GM18507 (cell line): ENCODE measurements at places on chromosomes 5 and 9.

DNA sequence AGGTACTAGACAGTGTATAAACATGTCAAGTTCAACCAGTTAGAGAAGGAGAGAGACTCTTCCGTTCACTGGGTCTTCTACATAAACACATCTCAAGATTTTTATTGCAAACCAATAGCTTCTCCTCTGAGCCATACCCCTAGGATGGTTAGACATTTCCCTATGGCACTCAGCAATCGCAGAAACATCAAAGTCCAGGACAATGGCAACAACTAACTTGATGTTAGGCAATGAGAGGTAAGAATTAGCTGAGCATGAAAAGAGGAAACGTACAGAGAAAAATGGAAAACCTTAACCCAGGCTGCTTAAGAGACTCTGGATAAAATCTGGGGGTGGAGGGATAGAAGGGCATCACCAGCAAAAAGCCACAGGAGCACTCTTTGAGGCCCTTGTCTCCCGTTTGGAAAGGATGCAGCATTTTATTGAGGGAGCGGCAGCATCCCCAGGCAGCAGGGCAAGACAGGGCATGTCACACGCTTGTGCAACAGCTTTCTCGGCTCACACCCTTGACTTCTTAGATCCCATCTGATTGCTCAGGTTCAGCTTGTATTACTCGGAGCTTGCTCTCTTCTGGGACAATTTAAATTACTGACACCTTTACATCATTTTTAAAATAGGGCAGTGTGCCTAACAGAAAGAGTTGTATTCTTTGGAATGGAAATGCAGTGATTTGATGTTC is 8.6 kb upstream of the PSAT1 start:
- no peak for DNase-seq

- no peak for DNase-seq
Measured at GRCh38 chr5:142544946-142545649, 140.8 kb downstream of the FGF1 start.

GRCh38 chr9:82353631-82354278 is 365.2 kb downstream of the SPATA31D1 start:
- no peak for DNase-seq

GRCh38 chr5:18068826-18069225 is 434.6 kb downstream of the TAF11L14 start:
- no peak for DNase-seq

- no peak for DNase-seq
Measured at GRCh38 chr5:167511-167910, 23.8 kb upstream of the LRRC14B start.

GRCh38 chr9:26220367-26220766 is 542.1 kb upstream of the TUSC1 start:
- no peak for DNase-seq

DNA sequence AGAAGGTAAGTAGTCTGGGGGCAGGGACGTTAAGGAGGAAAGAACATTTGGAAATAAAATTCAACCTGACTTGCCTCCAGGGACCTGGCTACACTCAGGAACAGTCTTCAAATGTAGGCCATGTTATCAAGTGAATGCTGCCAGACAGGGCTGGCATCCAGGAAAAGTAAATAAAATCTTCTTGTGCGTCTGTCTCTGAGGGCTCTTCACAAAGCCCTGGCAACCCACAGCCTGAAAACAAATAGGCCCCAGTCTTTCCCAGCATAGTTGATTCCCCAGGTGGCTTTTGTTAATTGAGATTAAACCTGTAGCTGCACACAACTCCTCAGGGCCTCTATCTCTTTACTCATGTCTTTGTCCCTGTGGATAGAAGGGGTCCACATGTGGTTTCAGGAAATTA is 55.4 kb downstream of the STK32A start:
- no peak for DNase-seq

DNA sequence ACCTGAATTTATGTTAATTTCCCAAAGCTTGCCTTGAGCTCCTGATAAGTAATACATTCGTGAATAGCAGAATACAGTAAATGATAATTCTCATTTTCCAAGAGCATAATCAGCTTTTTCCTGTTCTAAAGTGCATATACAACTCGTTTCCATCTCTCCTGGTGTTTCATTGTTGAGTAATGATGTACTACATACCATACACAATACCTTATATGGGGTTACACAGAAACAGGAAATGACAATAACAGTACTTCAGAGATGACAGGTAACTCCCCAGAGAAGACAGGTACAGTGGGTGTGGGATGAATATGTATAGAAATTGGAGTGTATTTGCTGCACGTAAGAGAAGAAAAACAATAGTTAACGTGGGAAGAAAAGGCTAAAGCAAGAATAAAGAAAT is 287.1 kb downstream of the TENT4A start:
- no peak for DNase-seq

- DNase-seq = no peak
Measured at GRCh38 chr9:91677822-91678436, 254.3 kb upstream of the NFIL3 start.

GRCh38 chr5:153400931-153401330 is 89.5 kb upstream of the GRIA1 start:
- DNase-seq = no peak

GRCh38 chr5:40904205-40904993 is 4.9 kb upstream of the C7 start:
- peak; percentile 15 for DNase-seq

DNA sequence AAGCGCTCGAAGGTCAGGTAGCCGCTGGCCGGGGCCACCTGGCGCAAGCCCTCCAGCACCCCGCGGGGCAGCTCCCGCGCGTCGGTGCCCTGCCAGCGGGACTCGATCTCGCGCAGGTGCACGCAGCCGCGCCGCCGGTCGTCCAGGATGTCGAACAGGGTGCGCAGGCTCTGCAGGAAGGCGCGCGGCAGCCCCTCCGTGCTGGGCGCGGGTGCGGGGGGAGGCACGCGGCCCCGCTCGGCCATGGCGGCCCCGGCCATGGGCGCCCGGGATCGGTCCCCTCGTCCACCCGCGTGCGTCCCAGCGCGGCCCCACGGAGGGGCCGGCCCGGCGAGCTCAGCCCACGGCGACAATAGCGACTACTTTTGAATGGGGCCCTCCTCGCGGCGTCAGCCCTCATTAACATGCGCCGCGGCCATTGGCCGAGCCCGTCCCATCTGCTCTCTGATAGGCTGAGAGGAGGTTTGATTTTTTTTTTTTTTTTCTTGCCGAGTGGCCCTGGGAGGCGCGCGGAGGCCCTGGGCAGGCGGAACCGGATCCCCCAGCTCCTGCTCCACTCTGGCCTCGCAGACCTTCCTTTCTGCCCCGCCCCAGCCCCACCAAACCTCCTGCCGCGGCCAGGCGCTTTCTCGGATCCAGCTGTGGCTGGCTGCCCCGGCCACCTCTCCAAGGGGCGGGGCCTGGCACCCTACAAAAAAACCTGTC is at the start of gene SAPCD2:
TSS of gene SAPCD2 (minus strand) at position 357 of the 705 bp plus-strand sequence. CDS start at position 260, 97 bp downstream.
- DNase-seq = peak; percentile 82

DNA sequence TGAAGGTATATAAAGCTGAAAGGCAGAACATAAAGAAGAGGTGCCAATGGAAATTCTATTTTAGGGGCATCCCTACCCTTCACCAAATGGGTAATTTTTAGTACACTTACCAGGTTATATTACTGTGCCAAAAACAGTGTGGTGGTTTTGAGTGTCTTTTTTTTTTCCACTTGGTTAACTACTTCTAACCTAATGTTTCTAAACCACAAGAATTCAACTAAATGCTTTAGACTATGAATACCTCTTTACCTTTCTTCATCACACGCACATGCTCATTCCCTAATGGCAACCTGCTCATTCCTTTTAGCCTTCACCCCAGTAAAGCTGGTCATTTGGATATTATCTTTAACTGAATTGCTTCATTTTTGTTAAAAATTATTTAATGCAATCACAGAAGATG is 215.6 kb downstream of the PIK3R1 start:
- DNase-seq = no peak

DNA sequence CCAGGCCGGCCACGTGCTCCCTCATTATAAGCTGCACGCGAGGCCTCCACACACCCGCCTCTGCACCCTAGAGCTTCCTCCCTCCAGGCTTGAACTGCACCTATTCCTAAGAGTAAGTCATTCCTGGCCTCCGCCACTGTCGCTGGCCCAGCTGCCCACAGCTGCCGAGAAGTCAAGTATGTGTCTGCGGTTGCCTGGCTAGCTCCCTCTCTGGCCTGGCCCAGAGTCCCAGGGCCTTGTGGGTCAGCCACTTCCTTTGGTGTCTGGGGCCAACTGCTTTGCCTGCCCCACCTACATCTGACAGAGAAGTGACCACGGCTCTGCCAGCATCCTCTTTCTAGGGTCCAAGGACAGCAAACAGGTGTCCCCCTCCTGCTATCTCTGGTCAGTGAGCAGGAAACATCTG is 18.3 kb downstream of the ABO start:
- no peak for DNase-seq

DNA sequence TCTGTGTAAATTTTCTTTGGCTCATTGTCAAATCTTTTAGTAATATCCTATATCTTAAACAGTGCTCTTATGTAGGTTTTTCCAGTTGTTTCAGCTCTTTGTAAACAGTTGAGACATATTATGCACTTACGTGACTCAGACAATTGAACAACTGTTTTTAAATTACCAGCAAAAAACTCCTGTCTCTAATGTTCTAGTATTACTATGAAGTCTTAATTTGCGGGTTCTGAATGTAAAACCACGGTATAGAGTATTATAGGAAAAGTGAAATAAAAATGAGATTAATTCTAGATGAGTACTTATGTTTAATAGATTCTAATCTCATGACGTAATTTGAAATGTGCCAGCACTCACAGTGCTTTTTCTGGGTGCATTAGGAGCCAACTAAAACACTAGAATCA is 136.0 kb downstream of the GDNF start:
- no peak for DNase-seq

DNA sequence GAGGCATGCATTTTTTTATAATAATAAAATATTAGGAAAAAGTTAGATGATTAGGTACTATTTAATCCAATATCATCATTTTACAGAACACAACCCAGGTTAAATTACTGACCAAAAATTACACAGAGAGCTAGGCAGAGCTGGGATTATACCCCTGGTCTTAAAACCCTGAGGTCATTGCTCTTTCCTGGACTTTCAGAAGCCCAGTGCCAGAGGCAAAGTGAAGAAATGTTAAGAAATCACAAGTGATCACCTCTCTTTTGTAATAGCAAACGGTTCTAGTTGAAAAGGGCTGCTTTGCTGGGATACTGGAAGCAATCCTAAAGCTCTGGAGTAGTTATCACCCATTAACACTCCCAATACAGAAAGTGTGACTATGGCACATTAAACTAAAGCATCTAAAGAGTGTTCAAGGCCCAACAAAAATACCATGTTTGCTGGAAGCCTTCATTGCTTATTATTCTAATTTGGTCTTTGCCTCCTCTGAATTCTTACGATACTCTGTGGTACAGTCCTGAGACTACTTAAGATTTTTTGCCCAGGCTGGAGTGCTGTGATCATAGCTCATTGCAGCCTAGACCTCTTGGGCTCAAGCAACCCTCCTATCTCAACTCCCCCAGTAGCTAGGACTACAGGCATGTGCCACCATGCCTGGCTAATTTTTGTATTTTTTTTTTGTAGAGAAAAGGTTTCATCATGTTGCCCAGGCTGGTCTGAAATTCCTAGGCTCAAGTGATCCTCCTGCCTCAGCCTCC is 575.9 kb downstream of the RAB3C start:
- no peak for DNase-seq

- no peak for DNase-seq
Measured at GRCh38 chr5:127056896-127057295, 16.4 kb downstream of the C5orf63 start.

DNA sequence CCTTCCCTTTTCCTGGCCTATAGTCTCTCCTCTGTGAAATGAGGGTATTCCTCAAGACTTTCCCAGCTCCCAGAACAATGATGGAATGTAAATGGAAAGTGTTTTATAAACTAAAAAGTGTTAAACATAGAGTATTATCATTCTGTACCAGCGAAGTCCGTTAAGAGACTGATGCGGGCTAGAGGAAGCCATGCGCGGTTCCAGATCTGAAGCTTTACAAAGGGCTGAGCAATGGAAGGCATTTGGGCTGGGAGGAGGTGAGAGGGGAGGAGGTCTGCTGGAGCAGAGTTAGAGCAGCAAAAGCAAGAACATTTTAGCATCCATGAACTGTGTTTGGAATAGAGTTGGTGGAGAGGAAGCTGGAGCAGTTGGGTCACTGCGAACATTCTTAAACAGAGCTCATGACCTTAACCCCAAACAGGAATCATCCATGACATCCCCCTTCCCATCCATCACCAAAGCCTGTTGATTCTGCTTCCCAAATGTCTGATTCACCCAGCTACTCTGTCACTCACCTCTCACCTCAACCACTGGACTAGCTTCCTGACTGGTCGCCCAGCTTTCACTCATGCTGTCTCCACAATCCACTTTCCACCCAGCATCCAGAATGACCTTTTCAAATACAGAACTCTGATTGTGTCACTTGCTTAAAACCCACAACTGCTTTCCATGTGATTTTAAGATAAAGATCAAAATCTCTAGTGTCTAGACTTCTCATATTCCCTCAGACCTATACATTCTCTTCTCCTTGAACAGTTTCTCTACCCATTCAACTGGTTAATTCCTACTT is 37.1 kb downstream of the CDK5RAP2 start:
- no peak for DNase-seq

DNA sequence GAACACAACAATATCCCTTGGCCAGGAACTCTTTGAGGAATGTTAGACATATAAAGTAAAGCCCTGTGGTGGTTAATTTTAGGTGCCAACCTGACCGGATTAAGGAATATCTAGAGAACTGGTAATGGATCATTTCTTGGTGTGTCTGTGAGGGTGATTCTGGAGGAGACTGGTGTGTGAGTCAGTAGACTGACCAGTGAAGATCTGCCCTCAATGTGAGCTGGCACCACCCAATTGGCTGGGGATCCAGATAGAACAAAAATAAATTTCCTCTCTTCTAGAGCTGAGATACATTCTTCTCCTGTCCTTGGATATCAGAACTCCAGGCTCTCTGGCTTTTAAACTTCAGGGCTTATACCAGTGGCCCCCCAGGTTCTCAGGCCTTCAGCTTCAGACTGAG is 56.2 kb upstream of the TNPO1 start:
- no peak for DNase-seq

GRCh38 chr9:133387680-133388079 is 11.5 kb downstream of the STKLD1 start:
- DNase-seq = no peak

DNA sequence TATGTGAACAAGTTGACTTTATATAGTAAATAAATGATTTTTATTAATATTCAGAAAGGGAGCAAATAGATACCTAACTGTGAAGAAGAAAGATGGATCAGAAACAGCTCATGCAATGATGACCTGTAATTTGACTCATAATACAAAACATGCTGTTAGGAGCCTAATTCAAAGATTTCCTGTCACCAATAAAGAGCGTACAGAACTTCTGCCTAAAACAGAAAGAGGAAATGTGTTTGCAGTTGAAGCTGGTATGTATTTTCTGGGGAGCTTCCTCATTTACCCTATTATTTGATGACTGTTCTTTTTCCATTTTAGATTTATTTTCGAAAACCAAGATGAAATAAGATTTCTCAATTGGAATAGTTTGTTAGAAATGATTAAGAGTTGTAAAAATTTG is 11.4 kb downstream of the YTHDC2 start:
- DNase-seq = no peak

- peak; percentile 83 for DNase-seq
Measured at GRCh38 chr9:128786681-128787601, at the start of gene TBC1D13. Gene TBC1D13, plus strand, starts transcription at chr9:128787253. Its CDS starts 101 bp downstream, at chr9:128787354.
